ENCODE measurements at places on chromosomes 11 and 22.

- DNase-seq = no peak
Observed at GRCh38 chr11:40185793-40186192, 1273.7 kb downstream of the LRRC4C start.

DNA sequence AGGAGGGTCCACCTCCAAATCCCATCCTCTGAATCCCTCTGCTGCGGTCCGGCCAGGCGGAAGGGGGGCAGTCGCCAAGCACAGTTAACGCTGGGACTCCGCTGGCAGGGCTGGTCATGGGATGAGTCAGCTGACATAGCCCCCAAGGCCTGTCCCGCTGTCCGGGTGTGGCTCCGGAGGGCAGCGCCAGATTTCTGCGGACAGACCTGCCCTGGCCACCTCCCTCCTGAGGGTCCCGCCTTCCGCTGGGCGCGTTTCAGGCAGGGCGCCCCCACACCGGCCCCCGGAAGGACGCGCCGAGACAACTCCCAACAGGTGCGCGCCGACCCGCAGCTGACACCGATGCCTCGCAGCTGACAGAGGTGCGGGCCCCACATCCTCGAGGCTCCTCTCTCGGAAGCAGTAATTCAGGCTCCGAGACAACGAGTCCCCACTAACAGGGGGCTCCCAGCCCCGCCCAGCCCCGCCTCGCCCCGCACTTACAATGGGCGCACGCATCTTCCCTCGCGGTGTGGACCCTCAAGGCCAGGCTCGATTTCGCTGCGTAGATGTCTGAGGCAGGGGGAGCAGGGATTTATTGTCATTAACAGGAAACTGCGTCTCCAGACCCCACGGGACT lies 607 bp downstream of the PLAAT3 start:
- DNase-seq = no peak

DNA sequence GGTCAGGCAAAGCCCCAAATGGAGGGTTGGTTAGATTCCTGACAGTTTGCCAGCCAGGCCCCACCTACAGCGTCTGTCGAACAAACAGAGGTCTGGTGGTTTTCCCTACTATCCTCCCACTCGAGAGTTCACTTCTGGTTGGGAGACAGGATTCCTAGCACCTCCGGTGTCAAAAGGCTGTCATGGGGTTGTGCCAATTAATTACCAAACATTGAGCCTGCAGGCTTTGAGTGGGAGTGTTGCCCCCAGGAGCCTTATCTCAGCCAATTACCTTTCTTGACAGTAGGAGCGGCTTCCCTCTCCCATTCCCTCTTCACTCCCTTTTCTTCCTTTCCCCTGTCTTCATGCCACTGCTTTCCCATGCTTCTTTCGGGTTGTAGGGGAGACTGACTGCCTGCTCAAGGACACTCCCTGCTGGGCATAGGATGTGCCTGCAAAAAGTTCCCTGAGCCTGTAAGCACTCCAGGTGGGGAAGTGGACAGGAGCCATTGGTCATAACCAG lies 4.7 kb upstream of the TTC36 start:
- no peak for DNase-seq

GRCh38 chr11:102590276-102591049 lies 34.7 kb downstream of the MMP20 start:
- DNase-seq = no peak

DNA sequence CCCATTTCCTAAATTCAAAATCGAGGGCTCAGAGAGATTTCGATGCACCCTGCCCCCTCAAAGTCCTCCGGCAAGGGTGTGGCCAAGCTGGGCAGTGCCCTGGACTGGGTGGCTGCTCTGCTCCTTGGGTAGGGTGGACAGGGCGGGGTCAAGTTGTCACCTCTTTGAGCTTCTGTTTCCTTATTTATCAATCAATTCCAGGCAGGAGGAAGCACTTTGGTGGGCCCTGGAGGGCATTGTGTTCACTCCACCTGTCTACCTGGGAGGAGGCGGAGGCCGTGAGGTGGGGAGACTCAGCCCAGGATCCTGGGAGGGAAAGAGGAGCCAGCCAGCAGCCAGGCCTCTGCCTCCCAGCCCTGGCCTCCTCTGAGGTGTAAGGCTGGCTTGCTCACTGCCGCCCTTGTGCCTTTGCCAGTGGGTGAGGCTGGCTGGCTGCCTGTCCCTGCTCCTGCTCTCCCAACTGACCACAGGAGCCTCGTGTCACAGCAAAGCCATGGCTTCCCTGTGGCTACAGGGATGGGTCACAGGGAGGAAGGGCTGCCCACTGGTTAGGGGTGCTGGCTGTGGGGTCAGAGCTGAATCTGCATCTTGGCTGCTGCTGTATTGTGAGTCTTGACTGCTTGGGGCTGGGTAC lies 25.5 kb upstream of the SHISAL1 start:
- DNase-seq = no peak

GRCh38 chr11:36360318-36360717 lies 64.2 kb downstream of the PRR5L start:
- no peak for DNase-seq

DNA sequence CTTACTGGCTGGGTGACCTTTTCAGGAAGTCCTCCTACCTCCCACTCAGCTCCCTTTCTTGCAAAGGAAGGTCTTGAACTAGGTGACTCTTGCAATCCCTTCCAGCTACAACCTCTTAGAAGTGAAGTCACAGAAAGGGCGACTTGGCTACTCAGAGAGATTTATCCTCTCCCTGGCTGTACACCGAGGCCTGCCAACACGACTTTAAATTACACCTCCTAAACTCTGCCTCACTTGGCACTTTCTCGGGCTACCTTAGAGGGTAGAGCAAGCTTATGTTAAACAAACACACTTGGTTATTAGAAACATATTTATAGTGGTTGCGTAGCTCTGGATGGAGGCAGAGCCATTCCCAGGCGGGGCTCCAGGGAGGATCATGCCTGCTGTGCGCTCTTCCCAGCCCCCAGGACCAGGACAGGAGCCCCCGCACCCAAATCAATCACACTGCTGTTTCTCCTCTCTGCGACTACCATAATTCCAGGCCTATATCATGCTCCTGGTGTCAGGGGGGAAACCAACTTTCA lies 358.4 kb downstream of the BUD13 start:
- no peak for DNase-seq

GRCh38 chr11:70908223-70908622 lies 344.2 kb downstream of the SHANK2 start:
- DNase-seq = no peak

- DNase-seq = no peak
Observed at GRCh38 chr11:10412266-10412665, 42.8 kb upstream of the AMPD3 start.

DNA sequence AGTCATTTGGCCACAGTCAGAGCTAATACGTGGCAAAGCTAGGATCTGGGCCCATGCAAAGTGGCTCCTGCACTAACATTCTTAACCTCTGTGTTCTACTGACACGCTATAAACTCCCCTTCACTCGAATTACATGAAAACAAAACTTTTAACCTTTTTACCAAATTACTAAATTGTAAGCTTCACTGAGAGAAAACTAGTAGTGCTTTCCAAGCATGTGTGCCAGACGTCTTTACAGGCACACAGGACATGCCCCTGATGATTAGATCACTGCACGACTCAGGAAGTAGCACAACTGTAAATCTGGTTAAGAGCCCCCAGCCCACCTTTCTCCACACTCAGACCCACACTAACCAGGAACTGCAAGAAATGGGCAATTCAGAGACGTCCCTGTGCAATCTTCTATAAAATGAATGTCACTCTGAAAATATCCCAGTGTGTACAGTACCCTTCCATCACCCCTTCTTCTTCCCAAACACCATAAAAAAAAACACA lies 16.1 kb downstream of the PHF21A start:
- DNase-seq = no peak

DNA sequence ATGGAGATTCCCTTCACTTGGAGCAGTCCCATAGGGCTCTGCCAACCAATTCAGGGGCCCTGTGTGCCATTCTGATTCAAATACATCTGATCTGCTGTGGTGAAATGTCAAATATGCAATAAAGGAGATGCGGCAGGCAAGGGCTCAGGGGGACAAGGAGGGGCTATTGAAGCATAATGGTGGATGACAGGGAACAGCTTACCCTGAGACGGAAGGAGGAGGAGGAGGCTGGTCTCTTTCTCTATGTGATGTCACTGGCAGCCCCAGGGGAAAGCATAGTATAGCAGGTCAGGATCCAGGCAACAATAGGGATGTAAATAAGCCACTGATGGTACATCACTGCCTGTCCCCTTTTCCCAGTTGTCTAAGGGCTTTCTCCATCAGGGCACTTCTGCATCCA lies 350.9 kb upstream of the SYN3 start:
- no peak for DNase-seq

DNA sequence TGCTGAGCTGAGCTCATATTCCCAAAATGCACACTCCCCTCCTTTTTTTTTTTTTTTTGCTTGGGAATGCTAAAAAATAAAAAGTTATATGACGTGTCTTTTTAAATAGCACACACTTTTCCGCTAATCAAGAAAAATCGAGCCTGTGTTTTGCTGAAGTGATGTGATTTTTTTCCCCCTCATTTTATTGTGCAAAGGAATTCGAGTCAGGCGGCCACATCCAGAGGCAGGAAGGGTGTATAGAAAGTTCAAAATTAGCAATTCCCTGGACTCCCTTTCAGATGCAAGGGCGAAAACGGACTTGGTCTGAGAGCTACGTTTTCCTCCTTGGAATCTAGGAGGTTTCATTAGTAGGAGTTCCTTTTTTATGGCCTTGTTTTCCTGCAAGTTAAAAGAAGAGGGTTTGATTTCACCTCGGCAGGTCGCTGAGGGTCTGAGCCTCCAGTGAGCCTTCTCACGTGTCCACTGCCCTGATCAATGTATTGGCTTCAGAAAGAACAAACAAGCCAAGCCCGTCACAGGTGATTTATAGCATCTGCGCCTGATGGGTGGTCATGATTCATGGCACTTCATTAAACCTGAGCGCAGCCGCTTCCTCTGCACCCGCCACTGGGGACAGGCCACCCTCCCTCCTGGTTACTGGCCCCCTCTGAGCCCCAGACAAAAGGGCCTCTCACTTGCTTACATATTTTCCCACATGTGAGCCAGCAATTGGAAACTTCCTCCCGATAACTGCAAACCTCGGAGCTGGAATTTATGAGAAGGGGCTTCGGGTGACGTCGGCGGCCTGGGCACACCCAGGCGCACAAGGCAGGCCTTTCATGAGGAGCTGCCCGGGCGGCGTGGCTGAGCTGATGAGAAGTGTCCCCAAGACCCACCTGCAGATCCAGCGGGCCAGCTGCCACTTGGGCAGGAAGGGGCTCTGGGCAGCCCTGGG lies 64.4 kb upstream of the LINC01488 start:
- no peak for DNase-seq

DNA sequence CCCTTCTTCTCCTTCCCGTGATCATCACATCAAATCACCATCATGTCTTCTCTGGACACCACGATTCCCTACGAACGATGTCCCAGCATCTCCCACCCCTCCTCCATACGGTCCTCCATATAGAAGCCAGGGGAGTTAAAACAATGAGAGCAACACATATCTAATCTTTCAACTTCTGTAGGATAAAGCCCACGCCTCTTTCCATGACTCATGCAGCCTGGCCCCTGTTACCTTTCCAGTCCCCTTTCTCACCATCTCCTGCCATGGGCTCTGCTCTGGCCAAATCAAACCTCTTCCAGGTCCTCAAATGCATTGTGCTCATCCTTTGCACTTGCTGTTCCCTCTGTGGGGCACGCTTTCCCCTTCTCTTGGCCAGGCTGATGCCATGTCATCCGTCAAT lies 23.6 kb downstream of the RPS6KA4 start:
- DNase-seq = no peak

GRCh38 chr11:54603898-54604297 lies at the start of gene OR4C46:
Gene OR4C46 (minus strand): TSS chr11:54603998. CDS start chr11:54603998, 0 bp downstream.
- DNase-seq = no peak

DNA sequence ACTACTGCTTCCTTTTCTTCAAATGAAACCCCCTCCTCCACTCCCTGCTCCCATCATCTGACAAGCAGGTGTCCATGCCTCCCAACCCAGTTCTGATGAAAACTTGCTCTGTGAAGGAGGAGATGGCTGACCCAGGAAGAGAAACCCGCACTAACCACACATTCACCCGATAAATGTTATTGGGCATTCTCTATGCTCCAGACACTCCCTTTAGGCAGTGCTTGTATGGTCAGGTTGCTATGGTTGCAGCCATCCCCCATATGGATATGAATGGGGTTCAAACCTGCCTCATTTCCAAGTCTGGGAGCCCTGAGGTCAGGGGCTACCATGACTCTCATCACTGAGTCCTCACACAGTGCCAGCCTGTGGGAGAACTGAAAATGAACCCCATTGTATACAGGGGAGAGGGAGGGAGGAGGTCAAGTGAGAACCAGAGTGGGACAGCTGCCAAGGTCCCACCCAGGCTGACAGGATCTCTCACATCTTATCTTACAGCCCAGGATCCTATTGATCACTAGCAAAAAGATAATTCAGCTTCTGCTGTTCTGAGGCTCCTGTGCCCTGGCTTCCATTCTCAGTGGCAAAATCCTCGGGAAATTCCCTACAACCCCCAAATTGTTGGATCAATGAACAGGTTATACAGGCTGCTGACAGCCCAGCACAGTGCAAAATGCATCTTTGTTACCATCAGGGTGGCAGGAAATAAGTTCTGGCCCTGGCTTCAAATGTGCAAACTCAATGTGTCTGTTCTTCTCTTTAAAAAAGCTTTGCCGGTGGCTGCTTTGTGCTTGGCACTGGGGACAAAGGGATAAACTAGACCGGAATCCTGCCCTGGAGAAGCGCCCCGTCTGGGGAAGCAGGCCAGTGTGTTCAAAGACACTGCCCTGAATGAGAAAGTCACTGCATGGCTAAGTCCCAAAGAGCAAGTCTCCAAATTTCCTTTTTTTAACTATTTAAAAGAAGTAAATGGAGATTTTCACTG lies 22.7 kb upstream of the ACER3 start:
- no peak for DNase-seq

DNA sequence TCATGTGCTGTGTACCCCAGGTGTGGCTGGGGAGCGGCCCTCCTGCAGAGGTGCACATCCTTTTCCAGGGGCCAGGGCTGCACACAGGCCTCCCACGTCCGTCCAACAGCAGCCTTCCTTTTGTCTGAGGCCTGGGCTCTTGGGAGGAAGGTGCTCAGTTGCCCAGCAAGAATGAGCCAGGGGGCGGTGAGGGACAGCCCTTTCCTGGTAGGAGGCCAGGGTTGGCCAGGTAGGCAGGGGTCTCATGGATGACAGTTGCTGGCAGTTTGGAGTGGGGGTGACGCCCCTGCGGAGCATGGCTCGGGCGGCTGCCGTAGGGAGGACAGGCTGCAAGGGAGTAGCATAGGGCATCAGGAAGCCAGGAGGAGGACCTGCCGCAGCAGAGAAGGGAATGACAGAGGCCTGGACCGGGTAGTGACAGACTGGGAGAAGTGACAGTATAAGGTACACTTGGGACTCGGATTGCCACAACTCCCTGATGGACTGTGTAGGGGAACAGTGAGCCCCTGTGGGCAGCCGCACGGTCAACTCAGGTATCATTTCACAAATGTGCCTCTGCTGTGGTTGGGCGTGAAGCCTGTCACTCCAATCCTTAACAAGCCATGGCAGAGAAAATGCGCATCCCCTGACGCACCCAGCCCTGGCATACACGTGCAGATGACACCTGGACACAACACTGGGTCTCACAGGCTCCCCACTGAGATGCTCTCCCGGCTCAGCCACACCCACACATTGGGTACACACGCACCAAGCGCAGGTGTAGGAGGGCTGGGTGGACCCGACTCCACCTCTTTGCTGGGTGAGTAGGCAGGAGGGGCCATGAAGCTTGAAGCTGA lies 79.7 kb downstream of the DGCR2 start:
- DNase-seq = no peak
